ENCODE measurements at places on chromosomes 5 and 9.

- DNase-seq = peak; percentile 18
Measured at GRCh38 chr9:108469654-108470053, 386.1 kb downstream of the ACTL7B start.

- no peak for DNase-seq
Measured at GRCh38 chr5:65768723-65769346, 46.8 kb downstream of the NLN start.

- DNase-seq = no peak
Measured at GRCh38 chr5:134275822-134276221, 49.9 kb upstream of the PPP2CA start.

- DNase-seq = peak; percentile 73
Measured at GRCh38 chr5:73625944-73626811, at the start of gene ARHGEF28. Gene ARHGEF28 (plus strand): TSS chr5:73626196. CDS start chr5:73684852, 58,656 bp downstream.

- no peak for DNase-seq
Measured at GRCh38 chr9:105273731-105274130, 29.3 kb downstream of the SLC44A1 start.

GRCh38 chr5:78816143-78816765 is 167.7 kb upstream of the LHFPL2 start:
- DNase-seq = no peak

DNA sequence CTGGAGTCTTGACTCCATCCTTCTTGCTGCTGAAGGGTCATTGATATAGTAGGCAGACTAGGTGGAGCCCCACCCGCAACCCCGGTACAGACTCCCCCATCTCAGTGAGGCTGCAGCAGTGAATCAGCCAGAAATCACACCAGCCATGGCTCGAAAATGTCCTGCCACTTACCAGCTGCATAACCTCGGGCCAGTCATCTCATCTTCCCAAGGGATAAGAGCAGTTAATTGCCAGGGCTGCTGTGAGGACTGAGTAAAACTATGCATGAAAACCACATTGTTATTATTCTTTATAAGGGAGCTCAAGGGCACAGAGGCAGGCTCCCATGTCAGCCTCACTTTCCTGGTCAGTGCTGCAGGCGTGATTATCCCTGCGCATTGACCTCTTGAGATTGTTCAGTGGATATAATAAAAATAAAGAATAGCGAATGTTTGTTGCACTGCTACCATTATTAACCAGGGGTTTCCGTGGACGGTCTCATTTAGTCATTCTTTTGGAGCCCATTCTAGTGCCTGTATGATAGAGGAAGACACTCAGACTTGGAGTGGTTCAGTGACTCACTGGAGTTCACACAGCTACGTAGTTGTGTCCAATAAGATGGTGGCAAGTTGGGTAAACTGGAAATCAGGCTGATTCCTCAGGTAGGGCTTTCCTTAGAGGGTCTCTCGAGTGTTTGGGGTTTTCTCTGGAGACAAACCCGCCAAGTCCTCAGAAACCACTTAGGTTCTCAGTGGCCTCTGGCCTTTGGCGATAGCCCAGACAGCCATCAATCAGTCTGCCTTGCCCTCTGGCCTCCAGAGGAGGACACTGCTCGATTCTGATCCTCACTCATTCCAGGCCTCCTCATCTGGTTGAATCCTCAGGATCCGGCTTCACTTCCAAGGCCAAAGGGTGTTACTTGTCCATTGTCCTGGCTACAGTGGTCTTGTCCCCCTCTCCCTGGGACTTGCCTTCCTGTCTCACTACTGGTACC is 39.9 kb downstream of the COL15A1 start:
- peak; percentile 82 for DNase-seq

- no peak for DNase-seq
Measured at GRCh38 chr5:122559676-122560075, 215.2 kb upstream of the SNX2 start.

- no peak for DNase-seq
Measured at GRCh38 chr5:53907827-53908226, 347.4 kb downstream of the NDUFS4 start.

GRCh38 chr5:107533910-107534876 is 136.5 kb downstream of the EFNA5 start:
- DNase-seq = no peak

DNA sequence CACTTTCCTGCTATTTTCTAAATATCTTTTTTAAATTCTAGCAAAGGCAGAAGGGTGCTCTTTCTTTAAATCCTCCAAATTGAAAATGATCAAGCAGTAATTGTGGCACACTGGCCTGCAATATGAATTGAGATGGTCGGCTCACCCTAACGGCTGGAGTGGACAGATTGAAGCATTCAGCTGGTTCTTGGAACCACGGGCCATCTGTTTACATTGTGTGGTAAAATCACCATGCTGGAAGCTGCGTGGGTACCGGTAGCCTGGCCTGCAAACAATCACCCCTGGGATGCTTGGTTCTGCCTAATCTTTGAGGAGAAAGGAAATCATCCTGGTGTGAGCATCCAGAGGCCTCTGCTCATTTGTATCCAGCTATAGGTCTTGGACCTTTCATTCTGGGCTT is 289.3 kb downstream of the ZNF608 start:
- no peak for DNase-seq

DNA sequence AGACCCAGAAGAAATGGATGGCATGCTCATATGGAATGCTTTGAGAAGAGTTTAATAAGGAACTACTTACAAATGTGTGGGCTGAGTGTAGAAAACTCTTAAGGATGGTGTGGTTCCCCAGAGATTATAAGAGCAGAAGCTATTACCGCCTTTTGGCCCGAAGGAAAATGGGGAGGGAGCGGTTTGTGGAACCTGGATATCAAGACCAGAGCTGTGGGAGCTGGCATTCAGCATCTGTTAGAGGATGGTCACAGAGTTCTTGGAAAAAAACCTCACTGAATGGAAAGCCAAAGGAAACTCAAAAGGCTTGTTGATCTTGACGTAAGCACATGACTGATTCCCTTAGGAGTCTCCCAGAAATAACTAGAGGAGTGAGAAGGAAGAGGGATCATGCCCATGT is 151.0 kb downstream of the PJA2 start:
- DNase-seq = no peak

GRCh38 chr9:8456344-8456743 is 656.8 kb upstream of the DMAC1 start:
- DNase-seq = no peak

DNA sequence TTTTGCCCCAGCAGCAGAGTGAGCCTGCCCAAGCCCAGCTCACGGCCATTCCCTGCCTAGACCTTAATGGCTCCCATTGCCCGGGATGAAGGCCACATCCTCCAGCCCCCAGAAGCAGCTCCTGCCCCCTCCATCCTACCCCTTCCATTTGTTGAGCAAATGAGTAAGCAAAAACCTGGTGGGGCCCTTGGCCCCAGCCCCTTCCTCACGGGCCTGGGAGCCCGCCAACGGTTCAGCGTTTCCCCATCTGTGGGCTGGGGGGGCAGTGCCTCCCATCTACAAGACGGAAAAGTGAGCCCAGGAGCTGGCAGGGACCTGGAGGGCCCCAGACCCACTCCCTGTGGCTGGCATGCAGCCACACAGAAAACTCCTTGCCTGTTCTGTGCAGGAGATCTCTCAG is 4.4 kb downstream of the CCDC187 start:
- no peak for DNase-seq

DNA sequence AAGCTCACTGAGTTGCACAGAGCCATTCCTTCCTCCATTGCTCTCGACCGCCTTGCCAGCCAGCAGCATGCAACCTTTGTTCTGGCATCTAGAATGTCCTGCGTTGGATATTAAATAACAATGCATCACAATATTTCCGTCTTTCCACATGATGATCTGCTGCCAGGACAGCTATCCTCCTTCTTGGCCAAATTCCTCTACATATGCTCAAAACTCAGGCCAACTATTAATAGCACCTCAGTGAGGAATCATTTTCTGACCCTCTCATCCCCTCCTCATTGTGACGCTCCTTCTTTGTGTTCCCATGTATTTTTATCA is 128.6 kb downstream of the MYO10 start:
- DNase-seq = no peak

GRCh38 chr9:13568405-13568804 is 288.9 kb upstream of the MPDZ start:
- peak; percentile 17 for DNase-seq

DNA sequence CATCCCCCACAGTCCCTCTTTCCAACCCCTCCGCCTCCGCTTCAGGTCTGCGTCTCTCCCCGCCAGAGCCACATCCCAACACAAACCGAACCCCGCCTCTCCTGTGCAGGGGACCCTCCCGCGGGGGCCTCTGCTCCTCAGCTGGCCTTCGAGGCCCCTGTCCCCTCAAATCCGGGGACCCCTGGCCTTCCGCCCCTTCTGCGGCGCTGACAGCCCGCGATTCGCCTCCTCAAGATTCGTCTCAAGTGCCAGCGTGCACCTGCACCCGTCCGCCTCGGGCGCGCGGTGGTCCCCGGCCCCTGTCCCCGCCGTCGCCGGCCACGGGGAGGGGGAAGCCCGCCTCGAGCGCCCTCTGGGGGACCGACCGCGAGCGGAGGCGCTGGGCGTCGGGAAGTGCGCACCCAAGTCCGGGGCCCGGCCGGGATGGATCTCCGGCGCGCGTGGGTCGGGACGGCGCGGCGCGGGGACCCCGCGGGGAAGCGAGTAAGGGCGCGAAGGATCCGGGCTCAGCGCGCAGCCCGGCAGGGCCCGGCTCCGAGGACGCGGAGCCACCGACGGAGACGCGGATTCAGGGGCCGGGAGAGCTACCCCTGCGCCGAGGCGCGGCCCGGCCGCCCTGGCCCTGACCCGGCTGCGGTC is 623 bp downstream of the FLT4 start:
- no peak for DNase-seq

GRCh38 chr9:73451003-73451402 is 299.3 kb downstream of the ANXA1 start:
- DNase-seq = no peak

- peak; percentile 64 for DNase-seq
Measured at GRCh38 chr5:1536322-1536845, 12.6 kb upstream of the LPCAT1 start.

DNA sequence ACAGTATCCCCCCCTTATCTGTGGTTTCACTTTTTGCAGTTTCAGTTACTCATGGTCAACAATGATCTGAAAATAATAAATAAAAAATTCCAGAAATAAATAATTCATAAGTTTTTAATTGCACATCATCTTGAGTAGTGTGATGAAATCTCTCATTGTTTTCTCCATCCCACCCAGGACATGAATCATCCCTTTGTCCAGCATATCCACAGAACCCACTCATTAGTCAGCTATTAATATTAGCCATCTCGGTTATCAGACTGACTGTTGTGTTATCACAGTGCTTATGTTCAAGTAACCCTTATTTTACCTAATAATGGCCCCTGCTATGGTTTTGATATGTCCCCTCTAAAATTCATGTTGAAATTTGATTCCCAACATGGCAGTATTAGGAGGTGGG is 40.7 kb downstream of the FAM114A2 start:
- no peak for DNase-seq

DNA sequence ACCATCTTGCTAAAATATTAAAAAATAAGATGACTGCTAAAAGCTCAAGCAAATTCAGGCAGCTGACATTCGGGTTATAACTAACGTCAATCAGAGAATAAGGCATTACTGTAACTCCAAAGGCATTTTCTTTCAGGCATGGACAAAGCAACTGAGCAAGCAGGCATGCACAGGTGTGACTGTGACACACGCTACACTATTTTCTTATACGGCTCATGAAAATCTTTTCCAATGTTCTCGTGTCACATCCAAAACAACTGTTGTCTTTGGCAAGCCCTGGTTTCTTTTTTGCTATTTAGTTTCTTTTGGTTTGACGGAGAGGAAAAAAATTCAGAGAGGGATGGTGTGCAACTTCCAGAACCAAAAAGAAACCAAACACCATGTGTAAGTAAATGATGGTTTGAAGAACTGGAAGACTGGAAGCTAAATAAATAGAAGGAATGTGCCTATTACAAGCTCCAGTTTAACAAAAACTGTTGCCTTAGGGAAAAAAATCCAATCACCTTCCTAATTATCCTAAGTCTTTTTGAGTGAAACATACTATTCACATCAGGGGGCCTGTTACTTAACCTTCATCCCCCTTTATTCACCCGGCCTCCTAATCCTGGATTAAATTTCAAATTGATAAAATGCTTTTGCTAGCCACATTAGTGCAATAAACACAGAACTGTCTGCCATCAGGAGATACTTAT is 277.6 kb downstream of the PSAT1 start:
- no peak for DNase-seq

GRCh38 chr9:87792831-87793288 is 66.9 kb downstream of the CTSL start:
- DNase-seq = no peak

GRCh38 chr9:18009902-18010301 is 431.0 kb downstream of the SH3GL2 start:
- no peak for DNase-seq

GRCh38 chr5:100516285-100516684 is 18.9 kb upstream of the FAM174A start:
- no peak for DNase-seq

GRCh38 chr9:134947265-134947955 is 29.7 kb upstream of the FCN1 start:
- DNase-seq = no peak

DNA sequence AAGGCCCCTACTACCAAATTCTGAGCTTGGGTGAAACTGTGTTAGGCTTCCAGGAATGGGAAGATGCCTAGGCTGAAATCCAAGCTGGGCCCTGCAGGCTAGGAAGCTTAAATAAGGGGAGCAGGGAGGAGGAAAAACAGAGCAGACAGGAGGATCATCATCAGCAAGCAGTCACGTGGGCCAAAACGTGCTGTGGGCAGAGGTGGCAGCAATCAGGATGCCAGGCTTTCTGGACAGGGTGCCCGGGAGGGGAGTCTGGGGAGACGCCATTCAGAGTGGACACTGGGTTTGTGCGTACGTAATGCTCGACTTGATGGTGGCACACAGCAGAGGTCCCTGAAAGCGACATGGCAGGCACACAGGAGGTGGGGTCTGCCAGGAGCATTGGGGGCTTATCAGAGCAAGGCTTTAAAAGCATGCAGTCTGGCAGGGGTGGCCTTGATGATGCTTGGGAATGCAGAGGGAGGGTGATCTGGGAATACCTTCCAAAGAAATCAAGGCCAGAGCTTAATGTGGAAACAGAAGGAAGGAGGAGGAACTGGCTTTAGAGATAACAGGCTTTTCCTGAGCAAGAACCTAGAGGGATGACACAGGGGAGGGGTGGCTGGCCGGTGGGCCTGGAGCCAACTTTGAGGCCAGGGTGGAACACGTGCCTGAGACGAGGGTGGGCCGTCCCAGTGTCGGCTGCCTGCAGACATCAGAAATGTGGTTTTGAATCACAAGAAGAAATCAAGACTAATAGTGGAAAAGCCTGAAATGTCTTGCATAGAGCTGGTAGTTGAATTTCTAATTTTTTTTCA is 212.5 kb downstream of the GADD45G start:
- no peak for DNase-seq

DNA sequence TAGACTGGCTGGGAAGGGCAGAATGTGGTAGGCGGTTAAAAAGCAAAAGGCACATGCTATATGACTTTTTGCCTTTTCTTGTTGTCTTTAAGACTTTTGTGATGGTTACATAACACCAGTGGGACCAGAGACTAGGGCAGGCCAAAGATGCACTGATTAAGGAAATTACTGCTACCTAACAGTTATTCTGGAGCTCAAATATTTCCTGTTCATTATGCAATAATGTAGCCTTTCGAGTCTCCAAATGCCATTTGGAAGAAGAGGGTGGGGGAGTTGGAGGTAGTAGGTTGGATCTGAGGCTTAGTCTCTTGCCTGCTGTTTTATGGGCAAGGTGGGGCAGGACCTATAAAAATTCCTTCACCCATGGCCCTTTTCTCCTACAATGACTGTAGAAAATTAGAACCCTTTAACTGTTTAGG is 51.7 kb downstream of the SH3GL2 start:
- DNase-seq = no peak

- DNase-seq = peak; percentile 34
Measured at GRCh38 chr5:10333154-10334006, 20.1 kb upstream of the MARCHF6 start.
